ENCODE measurements at places on chromosomes 3 and 15.

- no peak for DNase-seq
Measured at GRCh38 chr3:78820542-78820941, 947.3 kb downstream of the ROBO1 start.

DNA sequence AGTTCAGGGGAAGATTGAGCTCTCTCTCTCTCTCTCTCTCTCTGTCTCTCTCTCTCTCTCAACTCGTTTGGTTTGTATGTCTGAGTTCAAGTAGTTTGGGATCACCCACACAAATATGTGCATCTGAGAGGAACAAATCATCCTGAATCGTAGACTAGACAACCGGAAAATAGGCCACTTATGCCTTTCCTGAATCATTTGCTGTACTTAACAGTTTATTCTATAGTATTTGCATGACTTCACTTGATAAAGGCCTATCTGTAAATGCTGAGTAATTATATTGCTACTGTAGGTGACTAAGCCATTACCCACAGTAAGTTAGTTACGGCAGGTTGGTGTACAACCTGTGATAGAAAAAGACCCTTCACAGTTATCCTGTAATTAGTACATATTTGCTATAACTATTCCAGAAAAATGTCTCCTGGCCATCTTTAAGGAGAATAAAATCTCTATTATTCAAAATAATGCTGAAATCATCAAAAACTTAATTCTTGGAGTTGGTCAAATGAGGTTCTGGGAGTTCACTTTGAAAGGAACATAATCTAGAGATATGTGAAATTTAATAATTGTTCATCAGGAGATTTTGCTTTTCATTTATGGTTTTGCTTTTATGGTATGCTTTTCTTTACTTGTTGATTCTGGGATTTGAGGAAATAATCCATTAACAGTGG, 31.1 kb downstream of the OXSM start:
- DNase-seq = no peak

DNA sequence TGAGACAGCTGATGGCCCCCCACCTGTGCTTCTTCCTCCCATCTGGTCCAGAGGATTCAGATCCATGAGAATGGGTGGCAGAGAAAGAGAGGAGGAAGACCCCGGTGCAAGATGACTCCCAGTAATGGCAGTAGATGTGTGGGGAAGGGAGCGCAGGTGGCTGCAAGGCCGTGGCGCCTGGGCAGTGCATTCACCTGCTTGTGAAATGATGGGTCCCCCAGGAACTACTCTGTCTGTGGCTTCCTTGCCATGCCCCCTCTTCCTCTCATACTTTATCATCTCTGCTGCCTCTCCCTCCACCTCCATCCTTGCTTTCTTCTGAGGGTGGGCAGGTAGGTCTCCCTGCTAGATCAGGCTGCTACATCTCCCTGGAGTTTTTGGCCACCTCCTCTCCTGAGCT, 23.3 kb downstream of the ZNF710 start:
- DNase-seq = no peak

DNA sequence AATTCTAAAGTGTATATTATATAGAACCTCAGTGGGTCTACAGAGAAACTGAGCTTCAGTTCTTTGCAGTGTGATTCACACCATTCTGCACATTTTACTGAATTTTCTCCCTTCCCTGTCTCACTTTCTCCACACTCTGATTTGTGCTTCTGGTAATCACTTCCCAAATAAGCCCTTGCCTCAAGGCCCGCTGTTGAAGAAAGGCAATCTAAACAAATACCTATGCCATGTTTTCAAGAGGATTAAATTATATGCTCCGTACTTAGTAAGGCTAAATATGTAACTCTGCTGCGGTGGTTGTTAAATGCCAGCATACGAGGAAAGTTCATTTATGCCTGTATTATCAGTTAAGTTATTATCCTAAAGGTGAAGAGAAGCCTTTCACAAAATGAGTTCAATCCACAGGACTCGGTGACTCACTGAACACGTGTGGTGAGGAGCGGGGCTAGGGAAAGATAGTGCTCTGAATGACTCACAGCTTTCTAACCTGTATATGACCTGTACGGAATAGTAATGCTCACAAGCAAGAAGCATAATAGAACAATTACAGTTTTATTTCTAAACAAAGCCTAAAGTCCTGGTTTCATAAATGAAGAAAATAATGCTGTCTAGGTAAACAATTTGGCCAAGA, 25.1 kb downstream of the CNTN6 start:
- DNase-seq = no peak

- DNase-seq = no peak
Measured at GRCh38 chr3:177443469-177443868, 246.2 kb upstream of the TBL1XR1 start.

- DNase-seq = no peak
Measured at GRCh38 chr3:114378760-114379159, 84.9 kb downstream of the TIGIT start.

DNA sequence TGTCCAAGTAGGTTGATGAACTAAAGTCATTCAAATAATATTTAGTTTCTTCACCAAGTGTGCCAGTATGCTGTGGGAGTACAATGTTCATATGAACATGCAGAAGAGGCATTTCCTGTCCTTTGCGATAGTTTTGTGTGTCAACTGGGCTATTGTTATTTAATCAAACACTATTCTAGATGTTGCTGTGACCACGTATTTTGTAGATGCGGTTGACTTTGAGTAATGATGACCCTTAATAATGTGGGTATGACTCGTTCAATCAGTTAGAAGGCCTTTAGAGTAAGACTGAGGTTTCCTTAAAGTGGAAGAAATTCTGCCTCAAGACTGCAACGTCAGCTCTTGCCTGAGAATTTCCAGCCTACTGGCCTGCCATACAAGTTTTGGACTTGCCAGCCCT, 470.7 kb upstream of the CBLB start:
- DNase-seq = no peak

- no peak for DNase-seq
Measured at GRCh38 chr3:87390821-87391220, 114.4 kb upstream of the POU1F1 start.

DNA sequence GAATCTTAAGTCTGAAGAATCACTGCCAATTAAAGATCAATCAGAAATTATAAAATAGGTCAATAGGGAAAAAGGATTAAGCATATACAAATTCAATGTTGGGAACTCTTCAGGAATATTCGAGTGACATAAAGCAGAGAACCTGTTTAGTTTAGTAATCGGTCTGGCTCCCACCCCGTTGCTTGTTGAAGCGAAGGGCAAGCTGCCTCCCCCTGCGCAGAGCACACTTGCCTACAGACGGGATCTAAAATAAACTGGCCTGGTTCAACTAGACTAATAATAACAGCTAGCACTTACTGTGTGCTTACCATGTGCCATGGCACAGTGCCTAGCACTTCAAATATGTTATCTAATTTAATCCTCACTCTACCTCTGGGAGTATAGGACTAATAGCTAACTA, 8.6 kb downstream of the SEMA6D start:
- DNase-seq = no peak

DNA sequence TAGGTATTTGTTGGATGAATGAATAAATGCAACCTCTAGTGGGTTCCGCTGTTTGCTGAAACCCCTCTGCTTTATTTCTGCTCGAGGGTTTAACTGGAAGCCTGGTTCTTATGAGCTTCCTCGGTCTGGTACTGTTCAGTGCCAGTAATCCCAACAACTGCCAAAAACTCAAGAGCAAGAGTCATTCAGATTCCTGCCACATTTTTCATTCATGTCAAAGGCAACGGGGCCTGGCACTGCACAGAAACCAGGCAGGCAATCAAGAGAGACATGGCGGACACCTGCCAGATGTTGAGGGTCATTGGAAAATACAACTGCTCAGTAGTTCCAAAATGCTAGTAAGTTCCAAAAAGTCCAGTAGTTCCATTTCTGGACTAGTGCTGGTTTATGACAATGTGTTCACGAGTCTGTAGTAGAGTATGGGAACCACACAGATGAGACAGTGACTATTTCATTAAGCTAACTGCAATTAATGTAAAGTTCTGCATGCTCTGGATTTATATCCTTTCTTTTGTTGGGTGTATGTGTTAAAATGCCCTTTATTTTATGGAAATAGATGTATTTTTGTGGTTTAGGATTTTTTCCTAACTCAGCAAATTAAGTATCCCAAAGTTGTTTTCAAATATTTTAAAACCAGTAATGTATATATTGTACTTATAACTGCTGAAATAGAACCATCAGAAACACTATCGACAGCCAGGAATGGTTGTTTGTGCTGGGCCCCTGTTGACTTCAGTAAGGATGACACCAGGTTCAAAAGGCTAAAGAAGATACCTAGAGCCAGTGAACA, 22.7 kb upstream of the TMEM41A start:
- no peak for DNase-seq

DNA sequence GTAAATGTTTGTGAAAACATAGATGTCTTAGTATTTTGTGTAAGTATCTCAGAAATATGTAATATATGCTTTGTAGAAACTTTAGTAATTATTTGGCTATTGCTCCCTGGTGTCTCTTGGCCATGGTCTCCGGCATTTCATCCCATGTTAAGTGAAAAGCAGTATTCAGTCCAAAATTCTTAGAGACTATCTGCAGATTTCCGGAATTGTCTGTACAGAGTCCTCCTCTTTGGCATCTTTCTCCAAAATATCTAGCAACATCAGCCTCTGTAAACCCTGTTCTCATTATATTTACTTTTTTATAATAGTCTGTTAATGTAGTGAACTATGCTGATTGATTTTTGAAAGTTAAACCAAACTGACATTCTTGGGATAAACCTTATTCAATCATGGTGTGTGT, 352.7 kb downstream of the ARPP21 start:
- no peak for DNase-seq

- DNase-seq = no peak
Measured at GRCh38 chr3:64827431-64827830, 139.6 kb upstream of the ADAMTS9 start.

DNA sequence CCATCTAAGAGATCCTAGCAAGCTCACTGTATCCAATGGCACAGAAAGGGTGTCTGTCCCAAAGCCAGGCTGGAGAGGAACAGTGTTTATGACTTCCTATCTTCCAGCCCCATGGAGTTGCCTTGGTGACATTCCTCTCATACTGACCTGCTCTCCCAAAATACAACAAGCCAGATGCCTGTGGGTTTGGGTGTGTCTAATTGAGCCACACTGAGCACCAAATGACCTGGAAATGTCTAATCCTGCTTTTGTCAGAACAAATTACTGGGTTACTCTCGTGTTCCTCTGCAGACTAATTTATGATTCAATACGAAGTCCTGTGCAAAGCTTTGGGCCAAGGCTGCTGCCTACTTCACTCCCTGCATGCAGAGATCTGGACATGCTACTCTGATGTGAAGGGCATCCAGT, 98.1 kb upstream of the STRIT1 start:
- DNase-seq = no peak

DNA sequence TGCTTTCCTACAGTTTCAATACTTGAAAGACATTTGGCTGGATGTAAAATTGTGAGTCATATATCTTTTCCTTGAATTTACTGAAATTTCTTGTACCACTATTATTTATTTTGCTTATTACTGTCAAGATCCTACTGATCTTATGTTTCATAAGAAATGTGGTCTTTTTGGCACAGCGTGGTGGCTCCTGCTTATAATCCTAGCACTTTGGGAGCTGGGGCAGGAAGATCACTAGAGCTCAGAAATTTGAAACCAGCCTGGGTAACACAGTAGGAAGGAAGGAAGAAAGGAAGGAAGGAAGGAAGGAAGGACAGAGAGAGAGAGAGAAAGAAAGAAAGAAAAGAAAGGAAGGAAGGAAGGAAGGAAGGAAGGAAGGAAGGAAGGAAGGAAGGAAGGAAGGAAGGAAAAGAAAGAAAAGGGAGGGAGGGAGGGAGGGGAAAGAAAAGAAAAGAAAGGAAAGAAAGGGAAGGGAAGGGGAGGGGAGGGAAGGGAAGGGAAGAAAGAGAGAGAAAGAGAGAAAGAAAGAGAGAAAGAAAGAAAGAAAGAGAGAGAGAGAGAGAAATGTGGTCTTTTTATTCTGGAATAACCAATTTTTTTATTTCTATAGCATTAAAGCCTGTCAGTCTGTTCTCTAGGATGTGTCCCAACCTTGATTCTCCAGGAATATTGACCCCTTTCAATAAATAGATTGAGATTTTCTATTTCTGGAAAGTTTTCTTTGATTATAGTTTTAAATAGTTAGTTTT, 572.0 kb upstream of the TGFBR2 start:
- no peak for DNase-seq

DNA sequence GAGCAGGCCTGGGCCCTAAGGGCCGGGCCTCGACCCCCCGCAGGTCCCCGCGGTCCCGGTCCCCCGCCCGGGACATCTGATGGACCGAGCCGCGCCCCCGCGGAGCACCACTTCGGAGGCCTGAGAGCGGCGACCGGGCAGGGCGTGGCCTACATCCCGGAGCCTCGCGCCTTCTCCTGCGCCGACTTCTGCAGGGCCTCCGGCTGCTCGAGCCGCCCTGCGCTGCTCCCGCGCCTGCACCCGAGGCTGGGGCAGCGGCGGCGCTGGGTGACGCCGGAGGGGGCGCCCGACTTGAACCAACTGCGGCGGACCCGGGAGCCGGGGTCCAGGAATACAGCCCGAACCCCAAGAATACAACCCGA, 14.9 kb upstream of the GP9 start:
- DNase-seq = no peak

DNA sequence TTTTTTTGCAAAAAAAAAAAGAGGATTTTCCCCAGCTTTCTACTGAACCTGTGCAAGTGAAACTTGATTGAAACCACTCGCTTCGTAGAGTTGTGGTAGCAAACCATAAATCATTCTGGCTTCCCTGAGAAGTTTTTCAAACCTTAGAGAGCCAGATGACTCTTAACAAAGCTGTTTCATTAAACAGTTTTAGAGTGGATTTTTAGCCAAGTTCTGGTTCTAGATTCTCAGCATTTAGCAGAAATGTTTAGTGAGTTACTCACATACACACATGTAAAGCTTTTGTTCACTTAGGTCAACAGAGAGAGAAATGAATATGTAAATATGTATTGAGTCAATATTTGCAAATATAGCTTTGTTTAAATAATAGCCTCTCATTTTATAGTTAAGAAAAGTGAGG, 18.1 kb upstream of the CCR9 start:
- DNase-seq = no peak

DNA sequence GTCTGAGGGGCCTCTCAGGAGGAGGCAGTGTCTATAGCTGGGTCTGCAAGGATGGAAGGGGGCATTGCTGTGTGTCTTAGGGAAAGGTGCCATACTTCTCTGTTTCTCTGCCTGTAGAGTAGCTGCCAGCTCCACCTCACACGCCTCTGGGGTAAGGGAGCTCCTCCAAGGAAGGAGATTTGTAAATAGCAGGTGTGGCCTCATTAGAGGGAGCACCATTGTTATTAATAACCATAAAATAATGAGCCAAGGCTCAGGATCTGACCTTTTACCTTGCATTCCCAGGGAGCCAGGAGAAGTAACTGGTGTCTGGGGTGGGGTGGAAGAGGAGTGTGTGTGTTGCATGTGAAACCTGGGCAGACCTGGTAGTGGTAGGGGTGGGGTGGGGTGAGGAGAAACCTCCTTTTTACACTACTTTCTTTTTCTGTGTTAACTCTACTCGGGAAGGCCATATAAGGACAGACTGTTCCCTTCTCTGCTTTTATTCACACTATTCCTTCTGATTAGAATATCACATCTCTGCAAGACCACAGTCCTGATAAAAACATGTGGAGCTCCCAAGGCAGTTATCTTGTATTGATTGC, 2.2 kb upstream of the C15orf39 start:
- DNase-seq = no peak

DNA sequence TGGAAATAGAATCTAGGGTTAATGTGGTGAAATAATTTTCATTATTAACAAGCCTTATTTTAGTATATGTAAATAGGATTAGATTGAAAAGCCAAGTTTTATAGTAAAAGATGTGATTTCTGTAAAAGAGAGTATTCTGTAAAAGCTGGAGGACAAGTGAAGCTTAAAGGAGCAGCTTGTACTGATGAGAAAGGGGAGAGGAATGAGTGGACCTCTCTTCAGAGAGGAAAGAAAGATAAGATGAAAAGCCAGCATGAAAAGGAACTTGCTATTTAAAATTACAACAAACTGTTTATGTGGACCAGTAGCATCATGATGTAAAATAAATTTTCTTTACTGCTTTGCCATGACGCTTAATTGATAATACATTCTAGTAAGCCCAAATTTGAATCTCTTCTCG, 18.5 kb downstream of the ALCAM start:
- no peak for DNase-seq

All from inflammatory macrophage treated with lipopolysaccharide for 1 hour (primary cell).